Cerebellar cortex (tissue), 1 donor: ENCODE measurements at places on chromosomes 6 and 20.
A peak's percentile ranks its signal among the peaks of the same experiment; 100 is the strongest.

DNA sequence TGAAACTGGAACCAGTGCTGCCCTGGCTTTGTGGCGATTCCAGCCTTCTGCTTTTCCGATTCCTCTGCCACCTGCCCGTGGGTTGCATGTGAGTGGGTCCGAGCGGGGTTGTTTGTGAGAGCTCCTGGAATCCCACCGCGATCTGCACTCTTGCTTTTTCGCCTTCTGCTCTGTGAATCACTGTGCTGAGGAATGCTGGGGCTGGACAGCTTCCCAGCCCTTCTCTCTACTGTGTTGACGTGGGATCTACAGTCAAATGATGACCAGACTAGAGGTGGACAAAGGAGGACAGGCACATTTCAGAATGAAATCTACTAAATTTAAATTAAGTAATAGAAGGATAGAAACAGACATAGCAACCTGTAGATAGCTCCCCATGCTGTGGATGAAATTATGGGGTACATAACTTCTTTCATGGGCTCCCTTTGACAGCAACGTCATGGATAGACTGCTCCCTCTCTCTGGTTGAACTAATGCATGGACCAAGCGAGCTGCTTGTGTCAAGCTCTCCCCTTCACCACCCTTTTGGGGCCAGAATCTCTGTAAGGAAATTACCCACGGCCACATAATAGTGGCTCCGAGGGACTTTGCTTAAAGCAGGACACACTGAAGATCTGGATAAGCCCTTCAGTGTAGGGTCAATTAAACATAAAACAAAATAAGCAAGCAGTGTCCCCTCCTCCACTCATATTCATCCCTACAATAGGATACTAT is 2.0 kb downstream of the FNDC1 start:
- DNase-seq: no peak

DNA sequence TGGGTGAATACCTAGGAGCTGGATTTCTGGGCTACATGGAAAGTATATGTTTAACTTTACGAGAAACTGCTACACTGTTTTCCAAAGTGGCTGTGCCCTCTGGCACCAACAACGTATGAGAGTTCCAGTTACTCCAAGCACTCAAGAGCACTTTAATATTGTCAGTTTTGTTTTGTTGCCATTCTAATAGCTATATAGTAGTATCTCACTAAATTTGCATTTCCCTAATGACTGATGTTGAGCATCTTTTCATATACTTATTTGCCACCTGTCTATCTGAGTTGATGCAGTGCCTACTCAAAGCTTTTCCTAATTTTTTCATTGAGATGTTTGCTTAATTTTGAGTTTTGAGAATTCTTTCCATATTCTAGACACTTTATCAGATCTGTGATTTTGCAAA is 76.7 kb downstream of the IYD start:
- no peak for DNase-seq

DNA sequence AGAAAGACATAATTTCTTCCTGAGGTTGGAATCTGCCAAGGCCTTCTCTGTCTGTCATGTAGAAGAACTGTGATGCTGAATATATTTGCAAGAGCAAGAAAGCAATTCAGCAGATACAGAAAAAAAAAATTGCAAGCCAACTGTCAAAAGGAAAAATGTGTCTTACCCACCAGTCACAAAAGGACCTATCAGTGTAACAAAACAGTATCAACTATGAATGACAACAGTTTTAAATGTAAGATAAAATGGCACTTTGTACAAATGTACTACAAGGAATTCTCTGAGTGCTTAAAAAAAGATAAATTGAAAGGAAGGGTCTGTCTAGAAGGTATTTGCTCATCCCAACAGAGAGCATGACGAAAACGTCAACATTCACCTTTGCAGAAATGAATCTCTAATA is 185.3 kb upstream of the TFAP2D start:
- no peak for DNase-seq

DNA sequence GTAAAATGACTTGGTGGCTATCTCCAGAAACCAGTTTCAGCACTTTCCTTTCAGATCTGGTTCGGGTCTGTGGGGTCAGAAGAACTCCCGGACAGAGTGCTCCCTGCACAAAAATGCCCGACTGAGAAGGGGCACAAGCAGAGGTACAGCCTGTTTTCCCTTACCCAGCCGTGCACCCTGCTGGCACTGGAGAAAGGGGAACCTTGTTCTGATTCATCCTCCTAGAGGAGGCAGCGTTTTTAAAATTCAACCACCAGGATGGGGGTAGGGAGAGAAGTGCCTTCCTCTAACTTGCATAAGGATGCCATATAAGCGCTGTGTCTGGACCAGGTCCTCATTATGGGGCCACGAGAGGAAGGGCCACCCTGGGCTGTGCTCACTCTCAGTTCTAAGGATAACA is 17.6 kb downstream of the RIMS4 start:
- DNase-seq: no peak

DNA sequence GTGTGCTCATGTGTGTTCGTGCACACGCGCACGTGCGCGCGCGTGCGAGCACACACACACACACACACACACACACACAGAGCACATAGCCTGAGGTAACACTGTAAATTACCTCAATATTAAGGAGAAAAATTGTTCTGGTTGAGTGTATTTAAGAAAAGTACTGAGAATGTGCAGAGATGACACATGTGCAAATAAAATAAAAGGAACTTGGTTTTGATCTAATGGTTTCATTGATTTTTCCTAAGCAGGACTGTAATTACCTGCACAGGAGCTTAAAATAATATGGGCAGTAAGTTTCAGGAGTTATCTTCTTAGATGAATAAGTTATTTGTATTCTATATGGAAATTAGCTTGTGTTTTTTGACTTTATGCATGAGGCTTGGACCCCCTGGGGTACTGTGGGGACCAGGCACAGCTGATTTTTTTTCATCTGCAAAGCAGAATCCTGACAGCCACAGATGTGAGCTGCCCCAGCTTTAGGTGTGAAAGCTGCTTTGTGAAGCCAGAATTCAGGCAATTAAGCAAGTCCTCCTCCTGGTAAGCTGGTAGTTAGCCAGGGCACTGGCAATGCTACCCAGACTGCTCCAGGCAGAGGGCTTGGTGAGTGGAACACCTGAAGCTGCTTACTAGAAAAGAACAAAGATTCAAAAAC is 1040.6 kb upstream of the CITED2 start:
- no peak for DNase-seq

GRCh38 chr6:48736501-48737206 is 625.7 kb upstream of the PTCHD4 start:
- DNase-seq: no peak

DNA sequence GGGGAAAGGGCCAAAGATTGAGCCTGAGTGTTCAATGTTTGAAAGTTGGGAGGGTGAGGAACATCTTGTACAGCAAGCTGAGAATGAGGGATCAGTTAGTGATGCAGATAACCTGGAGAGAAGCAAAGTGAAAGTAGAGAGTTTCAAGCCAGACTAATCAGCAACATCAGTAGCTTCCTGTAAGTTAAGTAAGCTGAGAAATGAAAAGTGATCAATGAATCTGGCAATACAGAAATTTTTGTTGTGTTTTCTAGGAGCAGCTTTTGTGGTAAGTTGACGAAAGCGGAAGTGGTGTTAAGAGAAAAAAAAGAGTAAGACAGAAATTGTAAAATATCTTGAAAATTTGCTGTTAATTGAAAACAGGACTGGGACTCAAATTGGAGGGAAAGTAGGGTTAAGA is 855.5 kb upstream of the MAP3K7 start:
- DNase-seq: no peak

DNA sequence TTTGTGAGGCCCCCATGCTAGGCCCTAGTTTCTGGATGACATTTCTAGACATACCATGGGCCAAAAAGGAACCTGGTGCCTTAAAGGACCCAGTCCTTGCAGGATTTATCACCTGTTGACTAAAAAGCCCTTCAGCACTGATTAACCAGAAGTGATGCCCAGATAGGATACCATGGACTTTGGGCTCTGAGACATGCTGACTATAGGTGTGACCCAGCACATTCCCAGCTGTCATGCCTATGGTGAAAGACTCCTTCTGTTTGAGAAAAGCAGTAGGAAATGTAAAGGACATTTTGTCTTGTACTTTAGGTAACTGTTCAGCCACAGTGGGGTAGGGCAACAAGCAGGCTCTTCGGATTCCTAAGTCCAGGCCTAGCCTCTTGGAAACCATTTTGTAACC is 724.2 kb downstream of the CD109 start:
- DNase-seq: no peak

- DNase-seq: no peak
Observed at GRCh38 chr6:15509335-15509933, 153.4 kb downstream of the DTNBP1 start.

DNA sequence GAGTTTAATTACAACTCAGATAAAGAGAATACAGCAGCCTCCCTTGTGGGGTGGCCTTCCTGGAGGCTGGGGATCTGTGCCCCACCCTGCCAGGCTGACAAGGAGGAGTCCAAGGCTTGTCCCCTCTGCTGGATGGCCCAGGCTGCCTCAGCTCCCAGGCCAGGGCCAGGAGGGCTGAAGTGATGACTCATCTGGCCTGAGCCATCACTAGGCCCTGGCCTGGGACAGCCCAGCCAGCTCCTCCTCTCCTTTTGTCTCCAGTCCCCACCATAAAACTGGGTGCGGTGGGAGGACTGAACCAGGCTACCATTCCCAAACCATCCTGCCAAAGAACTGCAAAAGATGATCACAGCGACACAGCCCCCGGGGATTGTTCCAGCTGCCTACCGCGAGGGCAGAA is 15.0 kb downstream of the GRM4 start:
- DNase-seq: no peak

GRCh38 chr6:148169706-148170105 is 172.9 kb upstream of the SASH1 start:
- DNase-seq: no peak

DNA sequence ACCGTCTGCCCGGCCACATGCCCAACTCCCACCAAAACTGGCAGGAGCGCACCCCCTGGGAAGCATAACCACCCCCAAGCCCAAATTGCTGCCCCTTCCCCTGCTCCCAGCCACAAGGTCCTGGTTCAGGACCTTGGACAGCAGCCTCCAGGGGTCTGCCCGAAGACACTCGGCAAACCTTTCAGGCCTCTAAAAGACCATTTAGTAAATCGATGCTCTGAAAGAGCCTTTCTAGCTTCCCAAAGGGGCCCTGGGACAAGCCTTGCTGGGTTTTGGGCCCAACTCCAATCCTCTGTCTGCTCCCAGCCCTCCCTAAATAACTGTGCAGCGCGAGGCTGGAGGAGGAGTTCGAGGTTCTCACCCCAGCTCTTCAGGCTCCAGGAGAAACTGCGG is 30.5 kb downstream of the GRM4 start:
- no peak for DNase-seq

DNA sequence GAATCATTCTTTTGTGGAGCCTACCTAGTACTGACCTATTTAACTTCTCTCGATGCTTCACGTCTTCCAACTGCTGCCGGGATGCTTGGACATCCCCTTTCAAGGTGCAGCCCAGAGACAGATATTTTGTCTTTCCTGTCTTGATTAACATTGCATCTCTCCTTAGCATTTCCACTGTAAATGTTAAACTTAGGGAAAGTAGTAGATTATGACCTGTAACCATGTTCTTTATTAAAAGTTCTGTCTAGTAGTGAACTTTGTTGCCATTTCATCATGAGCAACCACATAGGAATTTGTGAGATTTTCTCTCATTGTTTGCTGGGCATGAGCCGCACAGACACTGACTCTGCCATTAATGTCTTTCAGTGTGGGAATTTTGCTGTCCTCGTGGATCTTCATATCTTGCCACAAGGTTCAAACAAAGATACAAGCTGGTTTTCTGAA is 117.9 kb downstream of the JAG1 start:
- no peak for DNase-seq

DNA sequence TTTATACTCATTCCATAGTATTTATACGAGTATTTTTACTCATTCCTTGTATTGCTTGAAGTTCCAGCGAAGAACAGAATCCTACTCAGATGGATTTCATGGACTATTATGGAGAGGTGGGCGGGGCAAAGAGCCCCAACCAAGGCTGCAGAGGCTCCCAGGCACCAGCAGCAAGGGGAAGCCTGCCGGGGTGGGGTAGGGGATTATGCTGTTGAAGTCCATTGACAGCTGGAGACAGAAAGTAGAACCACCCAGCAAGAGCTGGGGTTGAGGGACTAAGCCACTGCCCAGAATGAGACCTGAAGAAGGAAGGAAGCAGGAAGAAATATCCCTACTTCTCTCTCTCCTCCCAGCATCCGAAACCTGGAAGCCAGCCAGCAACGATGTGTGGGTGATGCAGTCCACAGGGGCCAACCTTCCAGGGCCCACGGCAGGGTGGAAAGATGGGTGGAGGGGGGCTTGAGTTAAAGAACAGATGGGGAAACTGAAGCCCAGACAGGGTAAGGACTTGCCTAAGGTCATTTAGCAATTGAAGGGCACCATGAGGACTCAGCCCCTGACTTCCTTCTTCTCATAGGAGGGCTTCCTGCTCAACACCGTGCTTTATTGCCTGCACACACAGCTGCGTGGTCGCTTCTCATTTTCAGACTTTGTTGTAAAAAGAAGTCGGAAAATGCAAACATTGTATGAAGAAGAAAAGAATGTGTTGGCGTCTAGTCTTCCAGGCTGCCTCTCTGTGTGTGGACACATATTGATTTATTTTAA is 18.3 kb upstream of the GTSF1L start:
- no peak for DNase-seq

- DNase-seq: no peak
Observed at GRCh38 chr6:21003780-21004541, 469.7 kb downstream of the CDKAL1 start.

- peak; percentile 51 for DNase-seq
Observed at GRCh38 chr6:32973144-32974015, 5.0 kb downstream of the BRD2 start.

DNA sequence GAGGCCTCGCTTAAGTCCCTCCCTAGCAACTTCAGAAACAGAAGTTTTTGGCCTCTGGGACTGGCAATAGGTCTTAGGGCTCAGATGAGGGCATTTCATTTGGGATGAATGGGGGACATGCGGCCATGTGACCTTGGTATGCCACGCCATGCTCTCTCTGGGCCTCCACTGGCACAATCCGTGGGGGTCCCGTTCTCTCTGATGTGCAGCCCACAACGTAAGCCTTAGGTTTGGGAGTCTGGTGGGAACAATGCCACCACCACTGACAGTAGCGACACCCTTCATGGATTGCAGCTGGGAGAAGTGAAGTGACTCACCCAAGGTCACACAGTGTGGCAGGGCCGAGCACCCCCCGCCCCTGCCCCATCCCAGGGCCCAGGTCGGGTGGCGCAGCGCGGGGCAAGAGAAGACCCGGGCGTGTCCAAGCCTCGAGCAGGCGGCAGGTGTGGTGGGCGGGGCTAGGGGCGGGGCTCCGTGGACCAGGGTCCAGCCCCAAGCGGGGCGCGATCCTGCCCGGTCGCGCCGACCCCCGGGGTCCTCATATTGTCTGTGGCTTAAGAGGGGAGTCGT is 864 bp upstream of the CEBPB start:
- DNase-seq: no peak

- no peak for DNase-seq
Observed at GRCh38 chr6:2433711-2434110, 188.3 kb upstream of the GMDS start.

- DNase-seq: no peak
Observed at GRCh38 chr6:142329486-142330113, 27.8 kb downstream of the ADGRG6 start.

GRCh38 chr6:166774292-166774691 is 147.2 kb upstream of the RPS6KA2 start:
- no peak for DNase-seq
